GM03348 (cell line): ENCODE measurements at places on chromosomes 7 and 10.

DNA sequence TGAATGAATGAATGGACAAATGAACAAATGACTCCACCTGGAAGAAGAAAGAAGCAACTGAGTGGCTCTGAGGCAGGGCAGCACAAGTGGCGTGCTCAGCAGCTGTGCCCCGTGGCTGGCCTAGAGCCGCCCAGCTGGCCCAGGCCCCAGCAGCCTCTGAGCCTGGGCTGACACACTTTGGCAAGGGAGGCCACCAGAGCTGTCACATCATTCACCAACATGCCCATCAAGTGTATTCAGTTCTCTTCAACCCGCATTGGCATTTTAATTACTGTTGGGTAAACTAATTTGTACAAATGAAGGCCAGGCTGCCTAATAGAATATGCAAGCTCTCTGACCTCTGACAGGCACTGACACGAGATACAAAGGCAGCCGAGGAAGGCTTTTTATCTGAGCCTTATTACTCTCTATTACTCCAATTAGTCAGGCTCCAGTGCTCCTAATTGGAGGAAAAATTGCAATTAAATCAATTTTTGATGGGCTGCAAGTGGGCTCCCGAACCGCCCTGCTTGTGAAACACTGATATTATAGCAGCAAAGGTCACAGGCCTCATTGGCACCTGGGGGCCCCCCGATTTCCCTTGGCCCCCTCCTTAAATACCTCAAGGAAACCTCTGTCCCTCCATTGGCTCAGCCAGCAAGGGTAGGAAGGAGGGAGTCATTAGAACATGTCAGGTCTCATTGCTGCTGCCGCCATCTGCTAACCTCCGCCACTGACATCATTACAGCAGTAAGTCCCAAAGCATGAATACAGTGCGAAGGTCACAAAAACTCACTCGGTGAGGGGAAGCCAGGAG is 41.9 kb downstream of the DPCD start:
- DNase-seq, result no peak

DNA sequence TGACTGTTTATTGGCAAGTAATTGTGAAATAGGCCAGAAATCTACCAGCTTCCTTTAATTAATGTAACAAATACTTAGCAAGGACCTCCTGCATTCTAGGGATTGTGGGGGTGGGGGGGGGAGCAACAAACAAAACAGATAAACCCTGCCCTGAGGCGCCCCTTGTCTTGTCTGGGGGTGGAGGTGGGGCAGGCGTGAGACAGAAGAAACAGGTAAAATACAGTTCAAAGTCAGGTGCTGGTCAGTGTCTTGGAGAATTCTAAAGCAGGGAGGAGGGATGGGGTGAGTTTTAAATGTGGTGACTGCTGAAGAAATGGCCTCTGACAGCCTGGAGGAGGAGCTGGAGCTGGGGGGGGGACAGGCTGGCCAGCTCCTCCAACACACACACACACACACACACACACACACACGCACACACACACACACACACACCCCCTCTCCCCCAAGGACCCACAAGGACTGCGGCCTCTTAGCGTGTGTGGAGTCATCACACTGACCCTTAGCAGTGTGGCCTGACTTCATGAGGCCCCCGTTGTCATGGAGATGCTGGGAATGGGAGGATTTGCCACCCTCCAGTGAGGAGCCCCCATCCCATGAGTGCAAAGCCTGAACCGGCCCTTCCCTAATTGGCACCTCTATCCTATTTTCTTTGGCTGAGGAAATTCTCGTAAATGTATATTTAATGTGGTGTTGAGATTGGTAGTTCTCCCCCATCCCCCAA is 190.4 kb downstream of the MGMT start:
- DNase-seq, result no peak

- no peak for DNase-seq
These were observed 136.4 kb downstream of the WNT2 start for GRCh38 chr7:117186218-117187010.

GRCh38 chr7:151081170-151082101 is 827 bp upstream of the FASTK start:
- peak; percentile 52 for DNase-seq

- DNase-seq, result peak; percentile 73
These were observed 79.9 kb upstream of the EN2 start for GRCh38 chr7:155377838-155378579.

DNA sequence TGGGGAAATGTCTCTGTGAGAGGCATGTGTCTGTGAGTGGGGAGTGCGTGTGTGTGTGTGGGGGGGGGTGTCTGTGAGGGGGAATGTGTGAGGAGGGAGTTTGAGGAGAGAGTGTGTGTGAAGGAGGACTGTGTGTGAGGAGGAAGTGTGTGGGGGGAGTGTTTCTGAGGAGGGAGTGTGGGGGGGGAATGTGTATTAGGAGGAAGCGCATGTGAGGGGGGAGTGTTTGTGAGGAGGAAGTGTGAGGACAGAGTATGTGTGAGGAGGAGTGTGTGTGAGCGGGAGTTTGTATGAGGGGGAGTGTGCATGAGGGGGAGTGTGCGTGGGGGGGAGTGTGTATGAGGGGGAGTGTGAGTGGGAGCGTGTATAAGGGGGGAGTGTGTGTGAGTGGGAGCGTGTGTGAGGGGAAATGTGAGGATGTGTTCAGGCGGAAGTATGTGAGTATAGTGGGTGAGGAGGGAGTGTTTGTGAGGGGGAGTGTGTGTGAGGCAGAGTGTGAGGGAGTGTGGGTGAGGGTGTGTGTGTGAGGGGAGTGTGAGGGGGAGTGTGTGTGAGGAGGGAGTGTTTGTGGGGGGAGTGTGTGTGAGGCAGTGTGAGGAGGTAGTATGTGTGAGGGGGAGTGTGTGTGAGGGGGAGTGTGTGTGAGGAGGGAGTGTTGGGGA is 21.8 kb upstream of the PTPRN2 start:
- DNase-seq, result no peak

GRCh38 chr7:105452085-105452484 is 63.4 kb upstream of the SRPK2 start:
- no peak for DNase-seq

DNA sequence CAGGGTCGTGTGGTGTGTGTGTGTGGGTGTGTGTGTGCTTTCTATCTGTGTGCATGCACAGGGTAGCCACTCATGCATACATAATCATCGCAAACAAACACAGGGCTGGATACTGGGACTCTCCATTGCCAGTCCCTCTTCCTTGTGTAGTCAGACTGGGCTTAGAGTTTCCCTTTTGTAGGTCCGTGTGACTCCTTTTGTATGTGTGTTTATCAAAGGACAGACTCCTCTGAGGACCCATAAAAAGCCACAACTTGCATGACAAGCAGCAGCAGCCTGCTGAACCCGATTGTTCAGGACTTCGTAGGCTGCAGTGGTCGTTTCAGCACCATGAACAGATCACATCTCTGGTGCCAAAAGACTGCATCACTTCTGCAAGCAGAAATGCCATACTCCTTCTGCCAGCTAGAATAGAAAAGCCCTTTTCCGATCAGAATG is 895 bp downstream of the VSTM2A start:
- peak; percentile 35 for DNase-seq

DNA sequence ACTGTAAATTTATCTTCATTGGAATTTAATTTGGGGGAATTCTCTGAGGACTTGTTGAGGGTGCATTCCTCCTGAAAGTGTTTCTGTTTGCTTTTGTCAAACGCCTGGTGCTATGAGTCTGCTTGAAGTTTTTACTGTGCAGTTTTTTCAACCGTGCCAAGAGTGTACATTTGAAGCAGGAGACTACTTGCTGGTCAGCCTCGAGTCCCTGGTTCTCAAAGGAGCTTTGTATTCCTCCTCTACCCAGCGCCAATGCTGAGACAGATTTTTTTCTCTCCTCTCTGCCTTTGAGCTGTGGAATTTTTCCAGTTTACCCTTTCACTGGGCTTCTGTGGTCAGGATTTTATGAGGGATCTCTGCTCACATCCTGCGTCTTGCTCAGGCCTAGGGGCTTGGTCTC is 62.1 kb downstream of the NPY start:
- DNase-seq, result no peak

GRCh38 chr7:5173496-5173895 is 16.5 kb upstream of the WIPI2 start:
- DNase-seq, result no peak

GRCh38 chr10:12656518-12657142 is 307.3 kb downstream of the CAMK1D start:
- DNase-seq, result peak; percentile 71

DNA sequence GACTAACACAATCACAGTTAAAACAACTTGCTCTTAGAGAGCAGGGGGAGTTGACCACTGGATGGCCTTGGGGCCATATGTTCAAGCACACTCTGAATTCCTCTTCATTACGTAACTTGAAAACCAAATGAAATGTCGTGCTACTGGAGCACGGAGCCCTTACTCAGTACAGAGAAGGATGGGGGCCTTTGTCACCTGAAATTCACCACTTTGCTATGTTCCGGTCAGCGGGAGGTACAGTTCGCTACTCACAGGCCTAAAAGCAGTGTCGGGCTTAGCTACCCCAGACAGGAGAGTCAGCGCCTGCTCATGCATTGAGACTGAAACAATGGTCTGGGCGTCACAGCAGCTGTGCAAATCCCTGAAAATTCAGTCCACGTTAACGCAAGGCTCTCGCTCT is 39.6 kb downstream of the GLI3 start:
- DNase-seq, result no peak
